ENCODE measurements at places on chromosomes 3 and 15.

GRCh38 chr3:148816981-148817525 lies 10.6 kb upstream of the CPB1 start:
- DNase-seq, result no peak

DNA sequence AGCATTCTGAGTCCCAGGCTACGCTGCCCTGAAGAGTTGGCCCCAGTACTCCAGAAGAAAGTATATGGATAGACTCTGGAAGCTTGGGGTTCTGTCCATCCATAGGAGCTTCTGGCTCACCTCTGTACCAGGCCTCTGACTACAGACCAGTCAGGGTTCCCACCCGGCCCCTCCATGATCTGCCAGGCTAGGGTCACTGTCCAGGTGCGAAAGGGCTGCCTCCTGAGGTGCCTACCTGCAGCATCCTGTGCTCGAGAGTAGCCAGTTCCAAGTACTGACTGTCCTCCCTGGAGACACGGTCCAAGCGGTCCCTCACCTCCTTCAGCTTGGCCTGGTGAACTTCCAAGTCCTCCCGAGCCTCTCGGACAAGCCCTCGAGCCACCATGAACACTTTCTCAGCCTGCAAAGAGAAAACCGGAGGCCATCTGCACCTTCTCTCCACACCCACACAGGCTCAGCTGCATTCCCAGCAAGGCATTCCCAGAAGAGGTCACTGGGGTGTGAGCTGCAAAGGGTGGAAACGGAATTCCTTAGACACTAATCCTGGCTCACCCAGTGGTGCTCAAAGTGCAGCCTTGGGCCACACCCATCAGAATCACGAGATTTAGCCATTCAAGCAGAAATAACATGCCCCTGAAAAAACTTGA lies 3.7 kb upstream of the PLXNB1 start:
- no peak for DNase-seq

DNA sequence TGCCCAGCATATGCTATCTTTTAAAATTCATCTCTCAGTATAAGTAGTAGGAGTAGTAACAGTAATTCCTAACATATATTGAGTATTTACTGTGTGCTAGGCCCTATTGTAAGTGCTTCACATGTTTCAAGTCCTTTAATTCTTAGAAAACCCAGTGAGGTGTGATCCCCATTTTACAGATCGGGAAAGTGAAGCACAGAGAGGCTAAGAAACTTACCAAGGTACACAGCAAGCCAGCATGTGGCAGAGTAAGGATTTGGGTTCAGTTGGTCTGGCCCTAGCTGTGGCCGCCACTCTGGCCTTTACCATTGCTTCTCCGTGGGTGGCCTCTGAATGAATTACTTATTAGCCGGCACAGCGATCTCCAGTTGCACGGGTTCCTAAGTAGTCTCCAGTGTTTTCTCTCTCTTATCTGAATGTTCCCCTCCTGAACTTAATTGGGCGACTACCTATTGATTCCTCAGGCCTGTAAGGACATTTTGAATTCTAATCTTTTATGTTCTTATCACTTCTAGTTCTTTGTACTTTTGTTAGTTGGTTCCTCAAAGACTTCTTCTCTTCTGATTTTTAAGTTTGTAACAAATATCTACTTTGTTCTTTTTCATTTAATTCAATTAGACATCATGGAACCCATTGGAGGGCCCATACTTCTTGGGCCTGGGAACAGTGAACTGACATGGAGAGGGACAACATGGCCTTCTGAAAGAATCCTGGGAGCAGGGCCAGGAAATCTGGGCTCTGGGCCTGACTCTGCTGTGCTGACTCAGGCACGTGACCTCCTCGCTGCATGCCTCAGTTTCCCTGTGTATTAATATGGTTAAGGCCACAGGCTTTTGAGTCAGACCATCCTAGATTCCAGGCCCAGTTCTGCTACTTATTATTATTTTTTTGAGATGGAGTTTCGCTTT lies 11.6 kb downstream of the CLCN2 start:
- no peak for DNase-seq

DNA sequence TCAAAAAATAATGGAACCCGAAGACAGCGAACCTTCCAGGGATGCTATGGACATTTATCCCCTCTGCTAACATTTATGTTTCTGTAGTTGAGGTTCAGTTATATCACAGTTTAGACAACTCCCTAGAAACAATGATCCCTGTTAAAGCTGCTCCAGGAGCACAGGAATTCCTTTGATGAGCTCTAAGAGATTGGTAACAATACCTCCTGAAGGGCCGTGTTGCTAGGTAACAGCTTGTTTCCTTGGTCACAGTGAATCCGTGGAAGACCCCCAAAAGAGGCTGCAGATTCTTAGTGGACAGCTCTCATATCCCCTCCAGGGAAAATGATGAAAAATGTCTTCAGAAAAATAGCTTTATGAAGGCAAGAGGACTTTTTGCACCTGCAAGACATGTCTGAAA lies 160.2 kb downstream of the SERPINI1 start:
- DNase-seq, result no peak

DNA sequence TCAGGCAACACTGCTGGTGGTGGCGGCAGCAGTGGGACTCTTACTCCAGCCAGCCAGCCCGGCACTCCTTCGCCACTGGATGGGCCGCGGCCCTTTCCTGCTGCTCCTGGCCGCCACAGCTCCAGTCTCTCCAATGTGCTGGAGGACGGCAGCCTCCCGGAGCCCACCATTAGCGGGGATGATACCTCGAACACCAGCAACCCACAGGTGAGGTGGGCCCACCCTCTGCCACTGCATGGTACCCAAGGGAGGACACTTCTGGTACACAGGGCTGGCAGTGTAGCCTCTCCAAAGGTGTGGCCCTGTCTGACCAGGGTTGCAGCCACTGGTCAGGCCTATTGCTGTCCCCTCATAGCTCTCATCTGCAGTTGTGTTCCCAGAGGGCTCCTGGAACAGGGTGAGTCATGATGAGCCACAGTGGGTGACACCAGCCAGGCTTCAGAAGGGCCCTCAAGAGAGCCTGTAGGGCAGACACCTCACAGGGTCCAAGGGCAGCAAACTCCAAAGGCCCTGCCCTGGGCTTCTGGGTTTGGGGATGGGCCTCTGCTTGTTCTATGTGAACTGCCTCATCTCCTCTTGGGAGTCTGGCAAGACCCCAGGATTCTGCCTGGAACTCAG lies 20.8 kb downstream of the NBEAL2 start:
- no peak for DNase-seq

Data from stimulated activated CD4-positive, alpha-beta T cell treated with anti-CD3 and anti-CD28 coated beads, Interleukin-2, amount 100 ng/mL, for 24 hours (primary cell).